ENCODE measurements at places on chromosomes 4 and X.

GRCh38 chr4:181827246-181827645, 416.0 kb upstream of the TENM3 start:
- DNase-seq: no peak

DNA sequence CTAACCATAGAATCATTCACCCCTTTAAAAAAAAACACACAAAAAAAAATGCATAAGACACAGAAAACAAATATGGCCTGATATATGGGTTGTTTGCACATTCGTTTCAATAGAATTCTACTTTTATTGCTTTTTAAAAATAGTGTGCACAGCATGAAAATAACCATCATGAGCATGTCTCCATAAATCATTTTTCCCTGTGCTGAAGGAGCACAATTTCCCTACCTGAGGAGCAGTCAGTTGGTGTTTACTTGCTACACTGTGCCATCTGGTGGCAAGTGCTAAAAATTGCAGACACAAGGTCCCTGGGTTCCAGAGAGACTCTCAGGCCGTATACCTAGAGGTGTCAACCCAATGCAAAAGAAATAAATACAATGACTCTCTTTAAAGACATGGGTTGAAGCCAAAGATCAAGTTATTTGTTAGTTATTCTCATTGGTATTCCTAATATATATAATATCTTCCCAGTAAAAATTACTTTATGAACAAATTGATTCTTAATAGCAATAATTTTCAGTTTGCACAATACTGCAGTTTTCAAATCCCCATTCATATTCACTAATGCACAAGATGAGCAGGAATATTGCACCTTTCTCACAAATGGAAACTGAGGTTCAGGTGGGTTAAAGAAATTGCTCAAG, 551.4 kb downstream of the IQCM start:
- DNase-seq: peak; percentile 74

- no peak for DNase-seq
Measured at GRCh38 chr4:54585321-54586000, 72.3 kb upstream of the KIT start.

DNA sequence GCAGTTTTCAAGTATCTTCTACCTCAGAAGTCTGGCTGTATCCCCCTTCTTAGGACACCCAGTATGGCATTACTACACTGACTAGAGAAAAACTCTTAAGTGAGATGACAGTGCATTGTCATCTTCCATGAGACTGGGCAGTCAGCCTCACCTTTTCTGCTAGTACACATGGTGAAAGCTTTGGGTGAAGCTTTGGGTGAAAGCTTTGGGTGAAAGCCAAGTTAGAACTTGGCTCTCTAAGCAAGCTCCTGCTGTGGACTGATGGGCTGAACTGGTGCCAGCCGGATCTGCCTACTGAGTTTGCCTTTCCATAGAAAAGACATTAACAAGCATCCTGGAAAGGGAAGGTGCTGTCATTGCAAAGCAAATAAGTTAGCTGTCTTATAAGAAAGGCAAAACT, 8.8 kb downstream of the EPHA5 start:
- no peak for DNase-seq

DNA sequence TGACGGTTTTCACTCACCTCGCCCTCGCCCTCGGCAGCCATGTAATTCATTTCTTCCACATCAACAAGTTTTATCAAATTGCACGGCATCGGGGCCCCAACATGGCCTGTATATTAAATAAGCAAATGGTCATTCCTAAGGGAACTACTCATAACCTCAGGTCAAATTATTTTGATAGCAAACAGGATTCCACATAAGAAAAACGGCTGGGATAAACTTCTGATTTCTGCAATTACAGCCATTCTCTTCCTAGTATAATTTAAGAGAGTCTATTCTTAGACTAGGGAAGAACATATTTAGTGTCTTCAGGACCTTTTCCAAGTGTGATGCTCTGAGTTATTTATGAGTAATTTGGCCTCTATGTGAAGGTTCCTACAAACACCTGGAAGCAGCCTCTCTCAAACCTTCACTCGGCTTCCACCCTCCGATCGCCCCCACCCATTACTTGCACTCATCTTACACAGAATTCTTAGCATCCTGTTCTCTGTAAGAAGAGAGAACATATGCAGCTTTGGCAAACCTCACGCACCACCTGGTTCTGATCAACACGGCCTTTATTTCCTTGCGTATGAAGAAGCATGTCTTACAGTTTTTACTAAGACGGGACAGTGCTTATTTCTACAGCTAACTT, 29.4 kb upstream of the CENPU start:
- DNase-seq: no peak

DNA sequence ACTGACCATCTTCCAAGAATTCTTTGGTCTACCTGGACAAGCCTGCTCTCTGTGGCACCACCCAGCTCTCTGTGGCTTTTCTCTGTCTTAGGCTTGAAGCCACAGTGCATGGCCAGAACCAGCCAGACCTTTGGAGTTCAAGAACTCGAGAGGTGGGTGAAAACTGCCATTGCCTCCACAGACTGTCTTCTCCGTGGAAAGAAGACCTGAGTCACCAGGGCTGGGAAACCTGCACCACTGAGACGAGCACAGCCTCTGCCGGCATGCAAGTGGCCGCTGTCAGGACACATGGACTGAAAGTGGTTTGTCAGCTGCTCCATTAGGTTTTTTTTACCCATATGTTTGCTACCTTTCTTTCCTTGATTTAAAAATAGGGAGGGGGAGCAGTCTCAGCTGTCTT, 74.5 kb downstream of the MGST2 start:
- no peak for DNase-seq

DNA sequence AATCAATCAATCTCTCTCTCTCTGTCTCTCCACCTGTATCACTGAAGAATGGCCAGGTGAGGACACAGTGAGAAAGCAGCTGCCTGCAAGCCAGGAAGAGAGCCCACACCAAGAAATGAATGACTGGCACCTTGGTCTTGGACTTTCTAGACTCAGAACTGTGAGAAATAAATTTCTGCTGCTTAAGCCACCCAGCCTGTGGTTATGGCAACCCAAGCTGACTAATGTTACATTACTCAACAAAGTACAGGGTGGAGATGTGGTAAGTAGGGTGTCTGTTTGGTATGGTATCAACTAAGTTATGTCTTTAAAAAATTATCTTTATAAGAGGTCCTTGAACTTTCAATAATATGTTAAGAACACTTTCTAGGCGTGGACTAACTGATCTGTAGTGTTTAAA, 159.3 kb downstream of the EPHA5 start:
- no peak for DNase-seq

DNA sequence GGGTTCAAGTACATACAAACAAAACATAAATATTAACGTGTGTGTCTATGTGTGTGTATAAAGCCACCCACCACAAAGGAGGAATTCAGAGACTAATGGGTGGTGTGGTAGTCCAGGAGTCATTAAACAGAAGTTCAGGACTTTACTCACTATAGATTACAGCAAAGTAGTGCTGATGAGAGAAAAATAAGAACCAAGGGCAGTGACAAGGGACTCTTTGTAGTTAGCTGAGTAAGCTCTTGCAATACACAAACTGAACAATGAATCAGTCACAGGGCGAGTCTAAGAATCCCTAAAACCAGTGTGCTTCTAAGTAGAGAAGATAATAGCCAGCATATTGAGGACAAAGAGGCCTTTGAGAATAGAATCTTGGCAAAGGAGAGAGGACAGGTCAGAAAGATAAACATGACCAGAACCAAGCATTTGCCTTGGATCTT, 232.4 kb downstream of the PPP3CA start:
- no peak for DNase-seq

- DNase-seq: no peak
Measured at GRCh38 chr4:114690571-114690970, 92.0 kb downstream of the UGT8 start.

DNA sequence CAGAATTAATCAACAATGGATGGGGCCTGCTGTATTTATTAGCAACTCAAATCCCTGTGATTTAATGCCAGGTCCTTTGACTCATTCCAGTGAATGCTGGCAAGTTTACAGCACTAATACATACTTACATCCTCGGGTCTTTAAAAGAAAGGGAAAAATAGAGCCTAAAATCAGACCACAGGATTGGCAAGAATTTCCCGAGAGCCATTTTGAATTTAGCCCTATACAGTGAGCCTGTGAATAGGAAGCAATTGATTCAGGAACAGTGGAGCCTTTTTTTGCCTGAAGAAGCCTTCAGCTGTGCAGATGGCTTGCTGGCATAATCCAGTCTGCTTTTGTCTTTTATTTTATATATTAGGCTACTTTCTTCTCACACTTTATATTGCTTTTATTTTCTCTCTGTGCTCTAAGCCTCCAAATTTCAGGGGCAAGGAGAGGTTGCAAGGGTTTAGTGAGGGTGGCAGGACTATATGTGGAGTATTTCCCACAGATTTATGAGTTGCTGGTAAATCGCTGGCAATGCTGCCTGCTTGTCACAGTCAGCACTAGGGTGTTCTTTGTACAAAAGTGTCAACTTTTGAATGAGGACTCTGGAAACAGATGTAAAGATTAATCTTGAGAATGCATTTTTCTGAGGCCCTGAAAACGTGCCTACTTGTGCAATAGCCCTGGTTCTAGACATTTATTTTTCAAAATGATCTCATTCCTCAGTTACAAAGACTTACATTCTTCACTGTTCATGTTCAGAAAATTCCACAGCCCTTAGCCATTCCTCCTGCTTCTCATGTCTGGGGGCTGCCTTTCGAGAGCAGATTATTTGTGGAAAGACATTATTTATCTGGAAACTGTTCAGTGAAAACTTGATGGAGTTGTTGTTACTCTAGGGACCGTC, 303.5 kb downstream of the SPRY1 start:
- no peak for DNase-seq

GRCh38 chr4:40811956-40812355, 62.2 kb downstream of the NSUN7 start:
- no peak for DNase-seq

- DNase-seq: no peak
Measured at GRCh38 chr4:178037459-178038214, 595.4 kb upstream of the AGA start.

DNA sequence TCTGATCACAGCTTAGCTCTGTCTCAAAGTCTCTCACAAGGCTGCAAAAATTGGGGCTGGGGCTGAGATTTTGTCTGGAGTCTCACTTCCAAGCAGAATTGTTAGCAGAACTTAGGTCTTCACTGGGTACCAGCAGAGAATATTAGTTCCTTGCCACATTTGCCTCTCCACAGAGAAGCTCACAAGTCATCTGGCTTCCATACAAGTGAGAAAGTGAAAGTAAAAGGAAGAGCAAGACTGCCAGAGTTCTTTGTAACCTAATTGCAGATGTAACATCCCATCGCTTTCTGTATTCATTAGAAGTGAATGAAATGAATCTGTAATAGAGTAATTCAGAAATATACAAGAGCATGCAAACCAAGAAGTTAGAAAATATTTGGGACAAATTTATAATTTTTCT, 624.1 kb upstream of the GNPDA2 start:
- DNase-seq: no peak

GRCh38 chrX:124226129-124226528, 106.3 kb upstream of the TEX13D start:
- no peak for DNase-seq

DNA sequence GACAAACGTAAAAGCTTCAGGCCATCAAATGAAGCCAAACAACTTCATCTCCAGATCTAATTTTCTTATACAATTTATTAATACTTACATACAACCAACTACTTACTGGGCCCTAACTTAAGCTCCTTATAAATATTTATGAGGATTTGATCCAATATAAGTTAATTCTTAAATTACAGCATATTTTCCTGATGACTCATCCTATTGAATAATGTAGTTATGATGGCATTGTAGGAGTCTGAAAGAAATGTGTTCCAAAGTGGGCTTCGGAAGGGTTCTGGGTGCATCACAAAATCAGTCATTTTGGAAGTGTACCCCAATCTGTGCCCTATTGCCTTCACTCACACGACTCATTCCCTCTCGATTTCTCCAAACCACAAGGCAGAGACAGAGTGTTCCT, 455.1 kb upstream of the CTSO start:
- no peak for DNase-seq

- DNase-seq: peak; percentile 56
Measured at GRCh38 chr4:25234390-25235370, 847 bp downstream of the PI4K2B start.

GRCh38 chr4:74536557-74536956, 91.6 kb downstream of the AREG start:
- no peak for DNase-seq

- DNase-seq: no peak
Measured at GRCh38 chrX:47228550-47229270, 4.1 kb upstream of the USP11 start.

DNA sequence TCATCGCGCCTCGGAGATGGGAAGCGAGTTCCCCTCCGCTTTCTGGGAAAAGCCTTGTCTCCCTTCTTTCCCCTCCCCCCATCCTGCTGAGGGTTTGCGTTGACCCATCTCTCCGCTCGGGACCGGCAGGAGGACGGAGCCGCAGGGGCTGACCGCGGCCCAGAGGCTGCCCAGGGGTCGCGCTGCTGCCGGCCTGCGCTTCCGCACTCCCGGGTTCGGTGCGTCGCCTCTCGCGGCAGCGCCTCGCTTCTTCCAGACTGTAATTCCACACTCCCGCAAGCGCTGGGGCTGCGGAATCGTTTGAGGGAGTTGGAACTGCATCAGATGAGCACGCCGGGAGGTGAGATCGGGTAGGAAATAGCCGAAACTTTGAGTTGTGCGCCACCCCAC, 88.3 kb downstream of the BCOR start:
- DNase-seq: peak; percentile 52

DNA sequence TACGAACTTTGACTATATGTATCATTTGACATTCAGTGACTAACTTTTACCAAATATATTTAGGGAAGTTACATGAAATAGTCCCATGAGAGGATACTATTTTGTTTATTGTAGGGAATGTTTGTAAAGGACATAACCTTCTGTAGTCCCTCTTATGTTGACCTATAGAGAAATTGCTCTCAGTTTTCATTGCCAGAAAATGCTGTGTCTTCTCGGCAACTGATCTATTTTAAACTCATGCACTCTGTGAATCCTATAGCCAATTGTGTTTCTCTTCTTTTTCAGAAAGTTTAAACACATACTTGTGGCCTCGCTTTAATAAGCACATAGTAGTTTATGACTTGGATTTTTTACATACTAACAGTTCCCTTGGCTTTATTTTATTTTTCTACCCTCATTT, 38.2 kb downstream of the DMP1 start:
- no peak for DNase-seq

DNA sequence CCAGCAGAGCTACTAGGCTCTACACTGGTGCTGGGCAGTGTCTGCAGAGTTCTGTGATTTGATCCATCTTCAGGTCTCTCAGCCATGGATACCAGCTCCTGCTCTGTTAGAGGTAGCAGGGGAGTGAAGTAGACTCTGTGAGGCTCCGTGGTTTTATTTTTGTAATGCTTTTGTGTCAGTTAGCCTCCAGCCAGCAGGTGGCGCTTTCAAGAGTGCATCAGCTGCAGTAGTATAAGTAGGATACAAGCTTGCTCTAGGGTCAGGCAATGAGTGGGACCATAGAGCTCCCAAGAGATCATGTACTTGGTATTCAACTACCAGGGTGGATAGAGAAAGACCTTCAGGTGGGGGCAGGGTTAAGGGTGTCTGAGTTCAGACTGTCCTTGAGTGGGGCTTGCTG, 362.5 kb upstream of the TRAM1L1 start:
- DNase-seq: peak; percentile 2

Measured in NCI-H82 (cell line).